ENCODE measurements at places on chromosomes 5 and 9. TPM values are rescaled to one million over a fixed set of nuclear protein-coding genes. Genes with fewer than 3 reads are reported as not detected.
A peak's percentile ranks its signal among the peaks of the same experiment; 100 is the strongest.

The TLR4 gene
- total RNA-seq = 8.4 TPM

The WASHC1 gene
- 5.6 TPM for total RNA-seq

The OR1J2 gene
- total RNA-seq = not detected

DNA sequence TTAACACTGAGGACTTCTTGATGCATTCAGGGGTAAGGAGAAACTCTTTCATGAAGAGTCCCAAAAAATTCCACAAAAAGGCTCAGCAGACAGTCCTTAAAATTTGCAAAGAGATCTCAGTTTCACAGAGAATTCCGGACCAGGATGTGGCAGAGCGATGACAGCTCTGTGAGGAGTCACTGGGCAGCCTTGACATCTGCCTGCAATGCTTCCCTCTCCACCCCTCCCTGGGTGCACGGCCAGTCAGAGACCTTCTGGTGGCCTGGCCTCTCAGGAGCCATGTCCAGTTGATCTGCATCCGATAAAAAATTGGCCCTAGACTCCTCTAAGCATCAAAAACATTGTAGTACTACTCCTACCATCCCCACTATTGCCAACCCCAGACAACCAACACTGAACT, 76.8 kb downstream of the MACROH2A1 start:
- DNase-seq = no peak

DNA sequence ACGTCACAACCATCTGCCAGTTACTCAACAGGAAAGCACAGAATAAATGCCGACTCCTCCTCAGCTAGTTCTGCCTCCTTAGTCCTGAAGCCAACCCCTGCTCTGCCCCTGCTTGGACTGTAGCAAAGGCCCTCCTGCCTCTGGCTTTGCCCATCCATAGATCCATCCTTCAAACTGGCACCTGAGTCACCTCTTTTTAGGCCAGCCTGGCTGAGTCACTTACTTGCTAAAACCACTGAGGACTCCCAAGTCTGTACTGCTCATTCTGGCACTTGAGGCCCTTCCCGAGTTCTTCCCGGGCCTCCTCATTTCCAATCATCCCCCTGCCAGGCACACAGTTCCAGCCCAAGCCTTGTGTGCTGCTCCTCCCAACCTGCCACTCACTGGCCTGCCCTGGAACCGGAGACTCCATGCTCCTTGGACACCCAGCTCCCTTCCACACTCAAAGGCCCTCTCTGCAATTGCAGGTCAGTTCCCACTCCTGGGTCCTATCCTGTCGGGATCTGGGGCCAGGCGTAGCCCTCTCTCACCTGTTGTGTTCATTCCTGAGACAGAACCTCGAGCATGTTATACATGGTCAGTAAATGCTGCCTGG, 220.1 kb downstream of the DAB2IP start:
- DNase-seq = no peak

DNA sequence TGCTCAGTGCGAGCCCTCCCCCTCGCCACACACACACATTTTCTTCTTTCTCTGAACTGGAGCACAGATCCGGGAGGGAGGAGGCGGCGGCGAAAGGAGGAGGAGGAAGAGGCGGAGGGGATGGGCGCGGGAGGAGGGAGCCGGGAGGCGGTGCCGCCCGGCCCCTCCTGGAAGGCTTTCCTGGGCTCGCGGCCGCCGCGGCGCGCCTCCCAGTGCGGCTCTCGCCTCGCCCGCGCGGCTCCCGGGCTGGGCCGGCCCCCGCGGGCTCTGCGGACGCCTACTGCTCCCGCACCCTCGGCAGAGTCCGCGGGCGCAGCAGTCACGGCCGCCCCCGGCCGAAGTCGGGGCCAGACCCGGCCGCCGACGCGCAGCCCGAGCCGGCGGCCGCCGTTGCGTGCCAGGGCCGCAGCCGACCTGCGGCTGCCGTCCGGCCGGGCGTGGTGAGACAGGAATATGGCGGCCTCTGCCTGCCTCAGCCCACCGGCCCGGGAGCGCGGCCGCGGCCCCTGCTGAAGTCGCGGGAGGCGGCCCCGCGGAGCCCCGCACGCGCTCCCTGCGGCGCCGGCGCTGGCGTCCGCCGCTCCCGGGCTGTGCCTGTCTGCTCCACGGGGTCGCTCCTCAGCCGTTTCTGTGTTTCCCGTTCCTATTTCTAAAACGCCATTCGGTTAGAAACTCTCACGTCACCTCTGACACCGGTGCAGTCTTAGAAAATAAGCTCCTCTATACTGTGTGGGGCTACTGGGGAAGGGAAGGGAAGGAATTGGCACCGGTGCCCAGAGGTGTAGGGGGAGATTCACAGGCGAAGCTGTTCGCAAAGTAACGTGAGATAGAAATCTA, 500 bp upstream of the GNAQ start:
- DNase-seq = peak; percentile 88

- DNase-seq = peak; percentile 28
Observed at GRCh38 chr5:173968154-173968797, 20.7 kb upstream of the C5orf47 start.

GRCh38 chr5:115389799-115390382, 93.4 kb upstream of the CCDC112 start:
- DNase-seq = no peak

DNA sequence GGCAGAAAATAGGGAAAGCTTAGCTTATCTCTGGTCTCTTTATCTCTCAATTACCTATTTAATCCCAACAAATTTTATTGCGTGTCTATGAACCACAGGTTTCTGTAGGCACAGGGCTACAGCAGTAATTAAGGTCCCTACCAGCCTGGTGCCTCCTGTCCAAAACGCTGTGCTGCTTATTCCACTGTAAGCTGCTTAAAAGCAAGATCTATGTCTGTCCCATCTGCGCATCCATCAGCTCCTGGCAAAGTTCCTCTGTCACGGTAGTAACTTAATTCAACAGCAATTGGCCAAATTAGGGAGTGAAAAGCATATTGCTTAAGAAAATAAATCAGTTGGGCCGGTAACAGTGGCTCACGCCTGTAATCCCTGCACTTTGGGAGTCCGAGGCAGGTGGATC, 235.8 kb upstream of the VLDLR start:
- DNase-seq = peak; percentile 53

GRCh38 chr9:4287886-4288588, 11.8 kb downstream of the GLIS3 start:
- DNase-seq = no peak

GRCh38 chr9:115957585-115957984, 196.0 kb upstream of the PAPPA start:
- DNase-seq = no peak

- no peak for DNase-seq
Observed at GRCh38 chr5:157456301-157456700, 3.7 kb upstream of the NIPAL4 start.

- no peak for DNase-seq
Observed at GRCh38 chr5:169083394-169084018, 217.4 kb downstream of the SLIT3 start.

DNA sequence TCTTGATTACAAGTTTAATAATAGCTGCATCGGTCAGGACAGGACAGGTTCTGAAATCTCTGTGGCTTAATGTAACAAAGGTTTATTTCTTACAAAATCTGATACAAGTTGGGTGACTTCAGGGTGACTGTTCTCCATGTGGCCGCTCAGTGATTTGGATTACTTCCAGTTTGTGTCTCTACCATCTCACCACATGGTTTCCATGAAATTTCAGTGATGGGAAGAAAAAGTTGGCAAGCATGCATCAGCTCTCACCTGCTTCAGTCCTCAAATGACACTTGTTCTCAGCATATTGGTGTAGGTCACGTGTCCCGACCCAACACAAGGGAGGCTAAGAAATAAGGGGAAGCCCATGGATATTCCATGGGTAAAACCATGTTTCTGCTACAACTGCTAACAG, 7.8 kb upstream of the TMEM268 start:
- DNase-seq = no peak

DNA sequence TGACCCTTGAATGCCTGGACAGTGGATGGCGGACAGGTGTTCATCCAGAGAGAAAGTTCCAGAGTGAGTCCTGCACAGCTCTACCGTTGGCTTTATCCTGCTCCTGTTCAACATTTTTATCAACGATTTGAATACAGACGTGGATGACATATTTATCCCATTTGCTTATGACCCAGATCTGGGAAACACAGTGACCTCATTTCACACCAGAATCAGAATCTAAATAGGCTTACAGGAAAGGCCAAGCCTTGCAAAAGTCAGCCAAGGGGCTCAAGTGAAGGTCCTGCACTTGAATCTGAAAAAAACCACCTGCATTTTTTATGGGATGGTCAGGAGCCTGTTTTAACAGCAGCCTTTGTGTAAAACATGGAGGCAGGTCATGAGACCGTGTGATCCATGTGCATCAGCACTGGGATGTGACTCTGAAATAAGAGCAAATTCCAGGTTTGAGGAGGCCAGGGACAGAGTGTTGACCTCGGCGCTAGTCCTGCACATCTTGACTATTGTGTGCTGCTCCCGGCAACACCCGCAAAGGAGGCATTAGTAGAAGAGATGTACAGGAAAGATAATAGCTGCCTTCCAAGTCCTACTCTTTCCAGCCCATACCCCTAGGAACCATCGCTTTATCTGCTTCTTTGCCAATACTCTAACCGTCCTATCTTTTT, 18.5 kb downstream of the PDZD2 start:
- DNase-seq = no peak
